ENCODE measurements at places on chromosomes 2 and 18.

DNA sequence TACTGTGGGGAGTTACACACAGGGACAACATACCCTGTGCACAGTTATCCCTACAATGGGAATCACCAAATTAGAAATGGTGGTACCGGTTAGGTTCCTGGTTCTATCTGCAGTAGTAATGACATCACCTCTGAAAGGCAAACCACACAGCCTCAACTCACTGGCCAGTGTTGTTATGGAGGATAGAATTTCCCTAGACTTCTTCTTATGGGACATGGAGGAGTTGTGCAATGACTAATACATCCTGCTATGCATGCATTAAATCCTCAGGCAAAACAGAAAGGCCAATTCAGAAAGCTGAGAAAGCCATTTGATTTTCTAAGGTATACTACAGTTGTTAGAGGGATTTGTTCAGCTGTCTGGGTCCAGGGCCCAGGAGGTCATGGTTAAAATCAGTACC is 439.3 kb downstream of the TMX3 start:
- peak; percentile 57 for DNase-seq

DNA sequence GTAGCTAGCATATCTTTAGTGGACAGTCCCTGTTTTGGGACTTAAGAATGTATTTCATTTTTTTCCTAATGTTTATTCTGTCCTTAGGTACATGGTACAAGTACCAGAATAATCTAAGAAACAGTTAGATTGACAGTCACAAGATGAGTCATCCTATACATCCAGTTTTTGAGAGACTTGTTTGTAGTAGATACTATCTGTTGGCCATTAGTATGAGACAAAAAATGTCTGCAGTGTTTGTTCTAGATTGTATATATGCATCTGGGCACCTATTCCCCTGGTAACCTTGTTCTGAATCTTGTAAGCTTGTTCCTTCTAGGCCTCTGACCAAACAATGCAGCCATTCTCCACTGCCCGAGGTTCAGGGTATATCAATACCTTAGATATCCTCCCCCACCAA is 1343.5 kb downstream of the SUCLG1 start:
- DNase-seq = no peak

- no peak for DNase-seq
Observed at GRCh38 chr18:30999186-30999585, 43.4 kb downstream of the DSC3 start.

- no peak for DNase-seq
Observed at GRCh38 chr18:34921226-34921625, 120.0 kb upstream of the MAPRE2 start.

DNA sequence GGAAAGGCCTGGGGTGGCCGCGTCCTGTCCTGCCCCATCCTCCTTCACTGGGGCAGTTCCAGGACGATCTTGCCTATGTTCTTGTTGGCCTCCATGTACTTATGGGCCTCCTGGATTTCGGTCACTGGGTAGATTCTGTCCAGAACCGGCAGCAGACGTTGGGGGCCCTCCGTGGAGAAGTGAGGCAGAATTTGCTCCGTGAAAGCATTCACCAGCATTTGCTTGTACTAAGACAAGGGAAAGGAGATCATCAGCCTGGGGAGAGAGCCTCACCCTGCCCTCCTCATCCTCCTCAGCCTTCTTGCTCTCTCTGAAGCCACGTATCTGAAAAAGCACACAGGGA is 1.4 kb upstream of the SF3B6 start:
- no peak for DNase-seq

DNA sequence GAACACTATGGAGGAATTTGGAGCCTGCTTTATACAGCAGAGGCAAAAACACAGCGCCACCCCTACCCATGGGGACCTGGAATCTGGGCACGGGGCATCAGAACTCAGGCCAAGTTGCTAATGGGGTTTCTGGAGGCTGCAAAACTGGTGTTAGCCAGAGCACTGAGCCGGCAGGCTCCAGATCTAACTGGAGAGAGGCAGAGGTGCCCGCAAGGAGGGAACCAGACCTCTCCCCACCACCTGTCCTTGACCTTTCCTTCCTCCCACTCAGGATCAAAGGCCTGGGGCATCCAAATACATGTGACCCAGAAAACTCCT is 126.6 kb downstream of the TNS1 start:
- DNase-seq = no peak

GRCh38 chr2:181106789-181107627 is 126.6 kb downstream of the UBE2E3 start:
- DNase-seq = peak; percentile 86

DNA sequence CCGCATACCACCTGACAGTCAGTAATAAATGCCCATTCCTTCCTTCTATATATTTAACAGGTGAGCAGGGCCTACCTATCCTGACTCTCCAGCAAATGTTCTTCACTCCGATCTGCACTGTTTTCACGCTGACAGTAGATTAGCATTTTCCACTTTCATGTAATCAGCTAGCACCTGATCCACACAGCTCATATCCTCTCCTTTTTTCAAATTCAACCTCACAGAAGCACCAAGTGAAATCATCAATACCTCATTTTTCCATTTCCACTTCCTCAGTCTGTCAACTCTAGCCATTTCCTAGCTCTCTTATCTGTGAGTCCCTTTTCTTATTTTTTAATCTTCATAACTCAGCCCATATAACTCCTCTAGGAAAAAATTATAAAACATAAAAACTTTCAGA is 402.8 kb downstream of the ZEB2 start:
- DNase-seq = no peak

- DNase-seq = no peak
Observed at GRCh38 chr2:6978991-6979390, 61.8 kb downstream of the RNF144A start.

All from AG10803 (cell line).